Calu3 (cell line): ENCODE measurements at places on chromosomes 16 and 17. TPM values are rescaled to one million over a fixed set of nuclear protein-coding genes. Genes with fewer than 3 reads are reported as not detected.
A peak's percentile ranks its signal among the peaks of the same experiment; 100 is the strongest.

DNA sequence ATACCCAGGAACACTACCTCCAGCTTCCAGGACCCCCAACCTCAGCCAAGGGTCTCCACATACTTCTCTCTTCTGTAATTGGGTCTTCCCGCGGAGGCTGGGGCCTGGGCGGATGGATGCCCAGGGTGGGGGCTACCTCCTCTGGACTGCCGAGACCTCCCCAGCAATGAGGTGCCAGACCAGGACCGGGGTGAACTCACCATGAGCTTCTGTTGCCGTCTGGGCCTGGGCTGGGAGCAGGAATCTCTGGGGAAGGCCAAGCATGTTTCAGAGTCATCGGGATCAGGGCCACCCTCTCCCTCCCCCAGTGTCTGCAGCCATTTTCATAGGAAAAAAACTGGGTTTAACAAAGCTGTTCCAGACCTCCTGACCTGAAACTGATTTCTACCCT is 10.3 kb upstream of the BAHCC1 start:
- no peak overlapping the region for H3K4me3 ChIP-seq
- no peak overlapping the region for H3K27ac ChIP-seq
- H3K36me3 ChIP-seq = peaks cover 10% of the 10 kb centered on the region
- no peaks in the 10 kb centered on the region for H3K4me1 ChIP-seq
- no peak for DNase-seq

GRCh38 chr16:72285728-72286127 is 113.8 kb upstream of the PMFBP1 start:
- no peaks in the 10 kb centered on the region for H3K27me3 ChIP-seq
- no peak overlapping the region for H3K4me3 ChIP-seq
- peaks cover 5% of the 10 kb centered on the region for H3K36me3 ChIP-seq
- no peak for DNase-seq

GRCh38 chr17:14871921-14872320 is 393.2 kb downstream of the PMP22 start:
- no peaks in the 10 kb centered on the region for H3K27me3 ChIP-seq
- no peaks in the 10 kb centered on the region for H3K36me3 ChIP-seq
- no peaks in the 10 kb centered on the region for H3K4me1 ChIP-seq
- no peak for DNase-seq

EME1 gene
- total RNA-seq = 32.6 and 33.5 TPM in 2 replicates

- no peaks in the 10 kb centered on the region for H3K36me3 ChIP-seq
- H3K27ac ChIP-seq = no peak overlapping the region
- H3K4me1 ChIP-seq = no peaks in the 10 kb centered on the region
- H3K4me3 ChIP-seq = no peak overlapping the region
Observed at GRCh38 chr16:4548124-4548523, 8.0 kb upstream of the C16orf96 start.

GRCh38 chr16:89491238-89491869 is 993 bp upstream of the ANKRD11 start:
- peak overlapping the region; percentile 90 for H3K4me3 ChIP-seq
- peak overlapping the region; percentile 97 for H3K27ac ChIP-seq
- peaks cover 30% of the 10 kb centered on the region for H3K4me1 ChIP-seq
- no peaks in the 10 kb centered on the region for H3K27me3 ChIP-seq

DNA sequence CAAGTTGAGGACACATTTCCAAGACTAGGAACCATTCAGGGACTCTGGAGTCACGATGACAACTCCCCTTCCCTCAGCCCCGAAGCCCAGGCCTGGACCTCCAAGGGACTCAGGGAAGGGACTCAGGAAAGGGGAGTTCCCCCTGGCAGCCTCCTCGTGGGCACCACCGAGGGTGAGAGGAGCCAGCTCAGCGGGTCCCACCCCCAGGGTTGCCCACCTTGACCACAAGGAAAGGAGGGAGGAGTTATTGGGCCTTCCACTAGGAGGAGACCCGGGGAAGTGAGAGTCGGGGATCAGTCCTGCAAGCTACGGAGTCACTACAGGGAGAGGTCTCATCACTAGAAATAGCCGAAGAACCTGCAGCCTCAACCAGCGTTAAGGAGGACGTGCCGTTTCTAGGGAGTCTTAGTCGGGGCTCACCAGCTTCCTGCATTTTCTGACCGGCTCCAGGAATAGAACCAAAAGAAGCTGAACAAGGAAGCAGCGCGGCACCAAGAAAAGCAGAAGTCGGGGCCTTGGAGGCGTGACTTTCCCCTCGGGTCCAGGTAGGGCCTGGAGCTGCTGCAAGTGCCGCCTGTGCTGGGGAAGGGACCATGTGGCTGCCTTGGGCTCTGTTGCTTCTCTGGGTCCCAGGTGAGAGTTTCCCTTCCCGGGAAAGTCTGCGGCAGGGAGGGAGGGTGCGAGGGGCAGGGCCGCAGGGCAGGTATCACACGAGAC is at the start of gene CD300A:
Gene CD300A (plus strand): TSS at position 524 of the 717 bp plus-strand sequence. CDS start 70 bp downstream, at position 594.
- peaks cover 20% of the 10 kb centered on the region for H3K27me3 ChIP-seq
- H3K27ac ChIP-seq = no peak within 1 kb of the TSS
- no peak within 1 kb of the TSS for H3K4me3 ChIP-seq
- H3K36me3 ChIP-seq = no peaks in the 10 kb centered on the region
- no peaks in the 10 kb centered on the region for H3K4me1 ChIP-seq

- no peak overlapping the region for H3K27ac ChIP-seq
- no peaks in the 10 kb centered on the region for H3K36me3 ChIP-seq
- H3K4me3 ChIP-seq = no peak overlapping the region
- peaks cover 13% of the 10 kb centered on the region for H3K27me3 ChIP-seq
- DNase-seq = no peak
Observed at GRCh38 chr16:54817940-54818574, 112.6 kb upstream of the IRX5 start.

KCTD19 gene
- total RNA-seq = 3.8 and 5.6 TPM in 2 replicates

DNA sequence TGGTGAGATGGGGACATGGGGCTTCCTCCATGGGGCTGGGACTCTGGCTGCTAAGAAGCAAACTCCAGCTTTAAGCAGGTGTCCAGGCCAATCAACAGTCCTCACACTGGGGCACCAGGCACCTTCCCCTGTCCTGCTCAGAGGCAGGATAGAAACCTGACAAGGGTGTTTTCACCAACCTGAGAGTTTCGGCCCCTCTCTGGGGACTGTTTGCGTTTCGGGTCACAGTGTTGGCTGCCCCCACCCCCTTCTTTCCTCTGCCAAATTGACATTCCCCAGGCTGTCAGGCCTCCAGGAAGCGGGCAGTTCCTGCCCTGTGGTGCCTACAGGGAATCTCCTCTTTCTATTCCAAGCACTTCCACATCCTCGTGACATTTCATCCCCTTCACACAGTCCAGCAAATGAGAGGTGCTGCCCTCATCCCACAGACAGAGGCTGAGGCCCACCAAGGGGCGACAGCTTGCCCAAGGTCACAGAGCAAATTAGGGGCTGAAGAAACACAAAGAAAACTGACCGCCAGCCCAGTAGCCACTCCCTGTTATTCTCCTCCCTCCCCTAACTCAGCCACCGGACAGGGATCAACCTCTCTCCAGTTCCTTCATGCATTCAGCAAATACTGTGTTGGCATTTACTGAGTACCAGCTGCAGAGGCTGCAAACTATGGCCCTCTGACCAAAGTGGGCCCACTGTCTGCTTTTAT is 38.0 kb downstream of the MMP15 start:
- no peaks in the 10 kb centered on the region for H3K27me3 ChIP-seq
- no peak overlapping the region for H3K27ac ChIP-seq
- DNase-seq = no peak
- no peaks in the 10 kb centered on the region for H3K36me3 ChIP-seq
